ENCODE measurements at places on chromosomes 7 and 10.
A peak's percentile ranks its signal among the peaks of the same experiment; 100 is the strongest.

DNA sequence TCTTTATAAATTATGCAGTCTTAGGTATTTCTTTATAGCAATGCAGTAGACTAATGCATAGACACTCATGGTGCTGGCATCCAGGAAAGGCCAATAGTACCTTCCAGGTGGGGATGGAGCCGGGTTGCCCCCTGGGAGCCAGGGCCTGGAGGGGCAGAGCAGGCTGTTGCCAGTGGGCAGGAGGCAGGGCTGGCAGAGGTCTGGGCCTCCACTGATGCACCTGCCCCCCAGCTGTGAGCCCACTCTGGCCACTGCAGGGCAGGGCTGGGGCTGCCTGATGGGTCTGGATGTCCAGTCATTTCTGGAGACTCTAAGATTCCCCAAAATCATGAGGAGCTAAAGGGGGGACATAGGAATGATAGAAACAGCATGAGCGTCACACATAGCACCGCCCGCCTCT, 66.7 kb downstream of the MICALL2 start:
- no peak for DNase-seq

DNA sequence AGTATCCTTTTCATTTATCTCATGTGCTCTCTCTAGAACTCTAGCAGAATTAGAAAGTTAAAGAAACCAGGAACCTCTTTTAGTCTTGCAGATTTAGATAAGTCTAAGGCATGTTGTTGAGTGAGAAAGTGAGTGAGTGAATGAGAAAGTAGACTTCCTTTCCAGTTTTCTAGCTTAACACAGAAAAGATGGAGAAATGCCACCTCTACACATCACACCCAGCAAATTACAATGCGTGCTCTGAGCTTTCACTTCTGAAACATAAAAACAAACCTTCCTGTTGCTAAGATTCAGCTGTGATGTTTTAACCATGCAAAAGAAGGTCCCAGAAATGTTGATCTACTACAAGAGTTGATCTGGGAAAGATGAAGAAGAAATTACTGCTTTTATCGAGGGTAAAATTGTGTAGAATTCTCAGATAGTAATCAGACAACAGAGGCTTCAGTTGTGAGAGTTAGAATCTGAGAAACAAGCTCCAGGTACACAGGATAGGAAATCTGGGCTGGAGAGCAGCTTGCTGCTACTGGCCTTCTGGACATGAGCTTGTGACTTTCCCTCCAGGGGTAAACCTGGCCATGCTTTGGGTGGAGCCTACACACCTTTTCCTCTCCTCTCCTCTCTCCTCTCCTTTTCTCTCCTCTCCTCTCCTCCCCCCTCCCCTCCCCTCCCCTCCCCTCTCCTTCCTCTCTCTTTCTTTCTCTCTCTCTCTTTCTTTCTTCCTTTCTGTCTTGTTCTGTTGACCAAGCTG, 4.6 kb downstream of the CYP3A5 start:
- DNase-seq: no peak

GRCh38 chr10:76398043-76398710, 966.8 kb downstream of the LRMDA start:
- no peak for DNase-seq

DNA sequence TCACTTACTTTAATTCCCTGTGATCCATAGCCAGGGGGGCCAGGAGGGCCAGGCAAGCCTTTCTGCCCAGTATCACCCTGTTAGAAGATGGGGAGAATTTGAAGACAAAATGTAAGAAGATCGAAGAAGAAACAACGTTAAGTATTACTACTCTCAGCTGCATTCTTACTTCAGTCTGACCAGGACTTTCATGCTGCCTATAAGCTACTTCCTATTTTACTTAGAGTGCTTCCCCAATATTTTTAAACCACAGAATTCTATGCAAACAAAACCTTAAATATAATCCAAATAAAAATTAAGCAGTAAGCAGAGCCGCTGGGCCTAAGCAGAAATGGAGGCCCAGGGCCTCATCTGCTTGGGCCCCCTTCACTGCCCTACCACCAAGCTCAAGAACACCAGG, 117.8 kb downstream of the COL28A1 start:
- no peak for DNase-seq

DNA sequence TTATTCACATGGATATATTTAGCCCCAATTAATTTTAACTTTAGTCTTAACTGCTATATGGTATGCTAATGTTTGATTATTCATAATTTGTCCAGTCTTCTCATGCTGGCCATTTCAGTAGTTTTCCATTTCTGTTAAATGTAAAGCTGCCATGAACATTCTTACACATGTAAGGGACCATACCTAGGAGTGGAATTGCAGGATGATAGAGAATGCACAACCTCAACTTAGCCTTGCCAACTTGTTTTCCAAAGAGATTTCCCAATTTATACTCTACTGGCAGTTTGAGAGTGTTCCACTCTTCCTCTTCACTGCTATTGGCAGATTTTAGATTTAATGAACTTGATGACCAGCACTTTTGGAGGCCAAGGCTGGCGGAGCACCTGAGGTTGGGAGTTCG, 68.2 kb downstream of the FANK1 start:
- DNase-seq: no peak

DNA sequence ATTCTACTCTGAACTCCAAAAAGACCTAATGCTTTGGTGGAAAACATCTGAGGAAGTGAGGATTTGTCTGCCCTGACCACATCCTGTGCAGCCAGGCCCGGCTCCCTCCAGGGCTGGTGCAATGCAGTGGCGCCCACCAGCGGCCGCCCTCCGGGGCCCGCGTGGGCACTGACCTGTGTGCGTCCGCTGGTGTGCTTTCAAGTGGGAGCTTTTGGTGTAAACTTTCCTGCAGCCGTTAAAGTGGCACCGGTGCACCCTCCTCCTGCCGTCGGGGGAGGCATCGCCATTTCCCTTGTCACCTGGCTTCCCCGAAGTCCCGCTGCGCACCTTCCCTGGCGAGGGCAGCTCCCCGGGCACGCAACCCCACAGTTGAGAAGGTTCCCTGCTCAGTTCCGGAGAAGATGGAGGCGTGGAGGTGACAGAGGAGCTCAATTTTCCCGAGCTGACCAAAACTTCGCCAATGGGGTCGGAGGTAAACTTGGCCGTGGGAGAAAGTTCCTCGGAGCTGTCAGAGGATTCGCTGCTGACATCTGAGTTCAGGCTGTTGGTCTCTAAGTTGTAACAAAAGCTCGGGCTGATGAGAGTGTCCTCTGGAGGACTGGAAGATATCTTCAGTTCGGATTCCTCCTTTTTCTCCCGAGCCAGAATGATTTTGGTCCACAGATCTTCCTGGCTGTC, 3.4 kb downstream of the KLF6 start:
- DNase-seq: no peak

- no peak for DNase-seq
These were observed 50.6 kb downstream of the GRID2IP start for GRCh38 chr7:6500691-6501090.

GRCh38 chr10:130018265-130018664, 54.2 kb upstream of the EBF3 start:
- DNase-seq: no peak

GRCh38 chr7:94632338-94633013, 23.5 kb downstream of the SGCE start:
- DNase-seq: no peak

DNA sequence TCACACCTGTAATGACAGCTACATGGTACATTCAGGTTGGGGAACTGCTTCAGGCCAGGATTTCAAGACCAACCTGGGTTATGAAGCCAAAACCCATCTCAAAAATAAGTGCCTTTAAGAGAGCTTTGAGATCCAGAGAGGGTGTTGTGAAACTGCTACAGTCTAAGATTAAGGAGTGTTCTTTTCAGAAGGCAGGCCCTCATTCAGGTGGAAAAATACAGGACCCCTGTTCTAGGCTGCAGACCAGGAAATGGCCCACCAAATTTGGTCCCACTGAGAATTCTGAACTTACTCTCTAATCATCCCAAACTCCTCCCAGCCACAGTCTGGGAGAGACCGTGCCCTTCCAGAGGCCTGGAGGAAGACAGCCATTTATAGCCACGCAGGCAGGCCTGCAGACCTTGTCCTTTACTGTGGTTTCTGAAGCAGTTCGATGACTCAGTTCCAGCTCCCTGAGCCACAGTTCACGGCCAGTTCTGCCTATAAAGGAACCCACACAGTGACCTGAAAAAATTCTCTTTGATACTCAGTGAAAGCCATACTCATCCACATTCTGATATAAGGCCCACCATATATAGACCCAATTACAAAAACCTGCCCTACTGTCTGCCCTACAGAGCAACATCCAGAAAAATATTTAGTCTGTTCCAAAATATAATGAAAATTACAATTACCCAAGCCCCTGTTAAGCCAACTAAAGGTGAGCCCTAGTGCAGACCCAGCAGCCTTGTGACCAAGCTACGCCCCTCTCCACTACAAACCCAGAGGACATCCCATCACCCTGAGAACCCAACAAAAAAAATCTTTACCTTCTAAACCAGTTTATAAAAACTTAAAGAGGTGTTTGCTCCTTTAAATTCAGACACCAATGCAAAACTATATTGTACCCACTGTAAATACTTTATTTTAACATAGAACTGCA, 21.2 kb downstream of the ZNF680 start:
- DNase-seq: no peak

DNA sequence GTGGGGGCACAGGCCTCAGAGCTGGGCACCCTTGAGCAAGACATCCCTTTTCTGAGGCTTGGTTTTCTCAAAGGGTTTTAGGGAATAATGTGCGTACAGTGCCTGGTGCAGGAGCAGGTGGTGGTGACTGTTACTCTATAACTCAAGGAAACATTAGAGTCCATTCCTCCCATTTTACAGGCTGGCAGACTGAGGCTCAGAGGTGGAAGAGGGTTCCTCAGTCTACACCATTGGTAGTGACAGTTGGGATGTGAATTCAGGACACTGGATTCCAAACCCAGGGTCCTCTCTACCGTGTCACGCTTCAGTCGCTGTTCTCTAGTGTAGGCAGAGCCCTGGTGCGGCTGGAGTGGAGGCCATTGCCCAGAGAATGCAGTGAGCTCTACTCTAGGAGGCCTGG, 40.0 kb upstream of the AQP1 start:
- no peak for DNase-seq

DNA sequence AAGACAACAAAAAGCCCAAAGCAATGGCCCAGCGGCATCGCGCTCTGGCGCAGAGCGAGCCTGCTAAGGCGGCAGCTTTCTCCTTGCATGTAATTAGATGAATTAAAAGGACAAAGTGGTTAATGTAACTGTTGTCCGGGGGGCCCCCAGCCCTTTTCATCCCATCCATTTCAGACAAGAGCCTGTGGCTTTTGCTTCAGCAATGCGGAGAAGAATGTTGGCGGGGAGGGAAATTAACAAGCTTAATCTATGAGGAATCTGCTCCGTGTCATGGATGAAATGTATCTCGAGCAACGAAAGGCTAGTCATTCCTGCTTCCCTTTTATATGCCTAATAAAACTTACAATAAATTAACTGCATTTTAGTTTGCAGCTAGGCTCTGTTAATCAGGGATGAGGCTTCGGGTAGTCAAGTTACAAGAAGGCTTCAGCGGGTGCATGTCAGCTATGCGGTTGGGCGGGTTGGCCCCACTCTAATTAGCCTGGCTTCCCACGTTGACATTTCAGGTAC, 203.3 kb downstream of the BUB3 start:
- DNase-seq: no peak

DNA sequence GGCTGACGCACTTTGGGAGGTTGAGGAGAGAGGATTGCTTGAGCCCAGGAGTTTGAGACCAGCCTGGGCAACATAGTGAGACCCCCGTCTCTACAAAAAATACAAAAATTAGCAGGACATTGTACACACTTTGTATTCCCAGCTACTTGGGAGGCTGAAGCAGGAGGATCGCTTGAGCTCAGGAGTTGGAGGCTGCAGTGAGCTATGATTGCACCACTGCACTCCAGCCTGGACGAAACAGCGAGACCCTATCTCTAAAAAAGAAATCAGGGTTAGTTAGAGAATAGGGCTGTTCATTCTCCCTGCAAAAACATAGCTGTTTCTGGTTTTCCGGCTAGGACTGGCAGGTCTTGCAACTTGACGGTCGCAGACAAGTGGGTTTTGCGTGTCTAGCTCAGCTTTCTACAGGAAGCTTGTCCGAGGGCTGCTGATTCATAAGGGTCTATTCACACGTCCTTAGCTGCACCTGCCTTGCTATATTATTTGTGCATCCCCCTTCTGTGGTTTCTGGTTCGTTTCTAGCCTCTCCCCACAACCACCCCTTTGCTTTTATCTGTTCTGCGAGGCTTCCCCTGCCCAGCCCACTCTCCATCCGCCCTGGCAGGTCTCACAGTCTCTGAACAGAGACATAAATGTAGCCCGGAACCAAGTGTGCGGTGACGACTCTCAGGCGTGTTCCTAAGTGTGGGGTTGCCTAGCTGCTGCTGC, 10.7 kb downstream of the AMZ1 start:
- DNase-seq: no peak

- DNase-seq: no peak
These were observed 254.9 kb upstream of the PHF14 start for GRCh38 chr7:10718768-10719167.

DNA sequence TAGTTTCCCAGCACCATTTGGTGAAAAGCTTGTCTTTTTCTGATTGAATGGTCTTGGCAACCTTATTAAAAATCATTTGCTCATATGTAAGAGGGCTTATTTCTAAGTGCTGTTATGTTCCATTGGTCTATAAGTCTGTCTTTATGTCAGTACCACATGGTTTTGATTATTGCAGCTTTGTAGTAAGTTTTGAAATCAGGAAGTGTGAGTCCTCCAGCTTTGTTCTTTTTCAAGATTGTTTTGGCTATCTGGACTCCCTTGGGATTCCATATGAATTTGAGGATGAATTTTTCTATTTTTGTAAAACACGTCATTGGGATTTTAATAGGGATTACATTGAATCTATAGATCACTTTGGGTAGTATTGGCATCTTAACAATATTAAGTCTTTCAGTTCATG, 5.4 kb downstream of the KIF11 start:
- no peak for DNase-seq

DNA sequence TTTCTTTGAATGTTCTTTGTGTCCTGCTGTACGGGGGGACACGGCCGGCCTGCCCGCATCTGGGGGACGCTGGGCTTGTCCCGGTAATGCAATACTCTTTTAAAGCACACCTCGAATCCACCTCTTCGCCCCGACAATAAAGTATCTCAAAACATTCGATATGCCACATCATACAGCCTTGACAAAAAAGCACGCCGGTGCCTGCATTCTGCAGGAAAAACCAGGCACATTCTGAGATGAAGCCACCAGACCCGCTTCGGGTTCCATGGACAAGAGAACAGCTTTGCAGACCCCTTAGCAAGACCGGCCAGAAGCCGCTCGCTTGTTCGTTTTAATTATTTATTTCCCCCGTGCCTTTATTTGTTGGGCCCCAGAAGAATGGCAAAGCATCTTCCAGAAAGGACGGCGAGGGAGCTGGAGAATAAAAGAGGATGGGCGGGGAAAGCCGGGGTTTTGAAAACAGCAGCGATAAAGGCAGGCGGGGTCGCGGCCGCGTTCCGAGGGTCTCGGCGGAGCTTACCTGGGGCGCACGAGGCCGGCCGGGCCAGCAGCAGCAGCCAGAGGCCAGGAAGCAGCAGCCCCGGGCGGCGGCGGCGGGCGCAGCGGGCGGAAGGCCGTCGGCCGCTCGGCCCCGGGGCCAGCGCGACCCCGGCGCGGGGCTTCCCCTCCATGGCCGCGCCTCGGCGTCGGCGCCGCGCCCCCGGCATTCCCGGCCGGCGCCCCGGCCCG, 462 bp downstream of the KIAA1549 start:
- peak; percentile 7 for DNase-seq

GRCh38 chr7:17557251-17557671, 258.8 kb downstream of the AHR start:
- DNase-seq: no peak

GRCh38 chr7:102917436-102918353, 4.9 kb downstream of the LRRC17 start:
- no peak for DNase-seq
